AG10803 (cell line): ENCODE measurements at places on chromosomes 12 and 14.
A peak's percentile ranks its signal among the peaks of the same experiment; 100 is the strongest.

DNA sequence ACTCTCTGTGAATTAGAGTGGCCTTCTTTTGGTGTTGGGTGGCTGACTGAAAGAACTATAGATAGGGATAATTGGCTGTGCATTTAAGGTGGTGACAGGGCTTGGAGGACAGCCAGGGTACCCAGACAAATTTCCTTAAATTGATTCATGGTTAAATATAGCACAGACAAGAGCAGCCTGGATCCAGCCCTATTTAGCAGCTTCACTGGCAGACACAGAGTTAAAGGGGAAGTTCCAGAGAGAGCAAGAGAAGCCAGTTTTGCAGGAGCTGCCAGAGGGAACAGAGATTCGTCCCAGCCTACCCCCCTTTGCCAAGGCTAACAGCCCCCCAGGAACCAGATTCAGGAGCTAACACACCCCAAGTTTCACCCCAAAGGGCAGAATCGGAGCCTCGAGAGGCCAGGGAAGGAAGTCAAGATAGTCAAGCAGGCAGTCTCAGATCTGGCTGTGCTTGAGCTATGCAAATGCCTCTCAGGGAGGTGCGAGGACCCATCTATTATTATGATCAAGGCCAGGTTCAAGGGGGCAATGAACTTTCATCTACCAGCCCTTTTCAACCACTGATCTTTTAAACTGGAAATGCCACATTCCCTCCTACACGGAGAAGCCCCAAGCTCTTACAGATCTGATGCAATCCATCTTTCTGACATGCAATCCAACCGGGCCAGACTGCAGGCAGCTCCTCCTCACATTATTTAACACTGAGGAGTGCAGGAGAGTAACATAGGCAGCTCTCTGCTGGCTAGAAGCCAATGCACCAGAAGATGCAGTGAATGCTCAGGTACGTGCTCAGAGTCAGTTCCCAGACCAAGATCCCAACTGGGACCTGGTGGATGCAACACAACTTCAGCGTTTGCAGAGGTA, 58.2 kb downstream of the DHRS2 start:
- DNase-seq = peak; percentile 82

DNA sequence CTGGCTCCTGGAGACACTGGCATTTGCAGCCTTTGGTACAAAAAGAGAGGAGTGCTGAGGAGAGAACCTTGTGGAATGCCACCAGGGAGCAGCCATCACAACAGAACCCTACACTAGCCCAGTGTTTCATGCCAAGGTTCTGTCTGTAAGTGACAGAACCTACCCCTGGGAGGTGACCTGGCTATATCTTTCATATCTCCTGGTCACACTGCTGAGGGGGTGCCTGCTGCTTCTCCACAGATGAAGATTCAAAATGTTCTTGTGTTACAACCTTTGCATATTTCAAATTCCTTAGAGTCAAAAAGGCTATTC, 12.7 kb upstream of the EIF4B start:
- no peak for DNase-seq

- DNase-seq = peak; percentile 65
These were observed 4.9 kb downstream of the PTHLH start for GRCh38 chr12:27967551-27968054.

DNA sequence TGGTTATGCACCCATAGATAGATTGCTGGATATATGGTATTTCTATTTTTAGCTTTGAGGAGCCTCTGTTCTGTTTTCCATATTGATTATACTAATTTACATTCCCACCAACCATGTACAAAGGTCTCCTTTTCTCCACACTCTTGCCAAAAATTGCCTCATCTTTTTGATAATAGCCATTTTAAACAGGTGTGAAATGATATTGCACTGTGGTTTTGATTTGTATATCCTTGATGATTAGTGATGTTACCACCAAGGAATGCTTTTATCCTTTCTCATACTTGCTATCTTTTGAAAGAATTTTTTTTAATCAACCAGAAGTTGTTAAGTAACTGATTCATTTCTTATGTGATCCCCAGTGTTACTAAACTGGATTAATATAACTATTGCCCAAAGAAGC, 60.0 kb downstream of the BBS10 start:
- no peak for DNase-seq

GRCh38 chr12:103546959-103547358, 40.1 kb upstream of the STAB2 start:
- no peak for DNase-seq

- no peak for DNase-seq
These were observed 87.9 kb downstream of the PLEKHA5 start for GRCh38 chr12:19217446-19217845.
